ENCODE measurements at places on chromosomes 16 and 17. TPM values are rescaled to one million over a fixed set of nuclear protein-coding genes. Genes with fewer than 3 reads are reported as not detected.

The ITGAL gene
- 2.9 TPM for polyA plus RNA-seq

The CALB2 gene
- polyA plus RNA-seq: not detected

The INTS2 gene
- 12.5 TPM for polyA plus RNA-seq

The FBXW10 gene
- 1.2 TPM for polyA plus RNA-seq

The SSTR5 gene
- polyA plus RNA-seq: not detected

The CACNA1H gene
- polyA plus RNA-seq: 7.7 TPM

The EFCAB3 gene
- polyA plus RNA-seq: 0.69 TPM

The UTS2R gene
- not detected for polyA plus RNA-seq

The KCTD5 gene
- polyA plus RNA-seq: 24.0 TPM

The CBFA2T3 gene
- polyA plus RNA-seq: 5.7 TPM

GRCh38 chr17:13395862-13396261 lies 205.9 kb downstream of the HS3ST3A1 start:
- no peak for DNase-seq

- DNase-seq: no peak
These were observed 104.6 kb downstream of the PRKCA start for GRCh38 chr17:66406701-66407644.

DNA sequence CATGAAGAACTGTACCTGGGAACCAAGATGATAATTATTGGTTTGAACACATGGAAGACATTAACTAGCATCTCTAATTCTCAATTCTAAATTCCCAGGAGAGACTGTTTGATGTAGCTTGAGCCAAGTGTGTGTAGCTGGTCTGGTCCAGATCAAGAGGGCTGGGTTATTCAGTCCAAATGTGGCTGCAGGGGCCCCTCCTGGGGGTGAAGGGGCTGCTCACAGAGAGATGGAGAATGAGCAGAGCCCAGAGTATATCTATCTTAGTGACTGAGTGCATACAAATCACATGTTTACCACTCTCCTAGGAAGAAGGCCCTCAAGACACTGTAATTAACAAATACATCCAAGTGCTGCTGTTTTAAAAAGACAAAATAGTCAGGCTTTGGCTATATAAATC lies 50.4 kb downstream of the HS3ST2 start:
- DNase-seq: no peak

- no peak for DNase-seq
These were observed 163.2 kb downstream of the PPM1E start for GRCh38 chr17:58918884-58919283.

DNA sequence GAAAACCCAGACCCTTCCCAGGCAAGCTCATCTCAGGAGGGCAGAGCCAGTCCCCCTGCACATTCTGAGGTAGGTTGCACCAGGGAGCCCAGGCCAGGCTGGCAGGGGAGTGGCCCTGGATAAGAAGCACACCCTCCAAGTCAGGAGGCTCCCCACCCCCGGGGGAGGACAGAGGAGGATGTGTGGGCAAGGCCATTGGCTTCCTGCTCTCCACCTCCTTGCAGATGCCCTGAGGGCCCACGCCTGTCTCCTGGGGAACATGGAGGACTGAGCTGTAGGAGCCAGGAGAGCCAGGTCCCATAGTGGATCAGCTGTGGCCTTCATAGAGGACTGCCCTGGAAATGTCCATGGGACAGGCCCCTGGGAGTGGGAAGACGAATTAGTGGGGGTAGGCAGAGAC lies 126.7 kb downstream of the IRF8 start:
- DNase-seq: no peak

GRCh38 chr17:32323046-32323445 lies 18.9 kb downstream of the C17orf75 start:
- no peak for DNase-seq

GRCh38 chr17:40327244-40327729 lies 18.3 kb downstream of the RARA start:
- DNase-seq: no peak

GRCh38 chr16:86252596-86252995 lies 257.7 kb upstream of the FOXF1 start:
- no peak for DNase-seq

- peak; percentile 3 for DNase-seq
These were observed 361.3 kb upstream of the SOX9 start for GRCh38 chr17:71759422-71760060.

DNA sequence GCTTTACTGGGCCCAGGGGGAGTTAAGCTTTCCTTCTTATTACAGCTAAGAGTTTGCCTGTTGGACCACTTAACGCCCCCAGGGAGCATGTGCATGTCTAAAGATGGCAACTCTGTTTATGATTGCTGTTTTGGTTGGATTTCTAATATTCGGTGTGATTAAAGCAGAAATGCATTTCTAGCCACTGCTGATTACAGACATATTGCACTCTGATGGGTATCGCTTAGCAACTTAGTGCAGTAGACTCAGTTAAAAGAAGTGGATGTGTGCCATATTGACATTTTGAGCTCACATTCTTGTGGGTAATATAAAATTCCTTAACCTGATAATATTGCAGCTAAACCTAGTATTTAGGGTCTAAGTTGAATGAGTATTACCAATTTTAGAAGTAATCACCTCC lies 4.2 kb downstream of the NF1 start:
- no peak for DNase-seq

- no peak for DNase-seq
These were observed 5.3 kb downstream of the ARHGDIA start for GRCh38 chr17:81865733-81866439.

DNA sequence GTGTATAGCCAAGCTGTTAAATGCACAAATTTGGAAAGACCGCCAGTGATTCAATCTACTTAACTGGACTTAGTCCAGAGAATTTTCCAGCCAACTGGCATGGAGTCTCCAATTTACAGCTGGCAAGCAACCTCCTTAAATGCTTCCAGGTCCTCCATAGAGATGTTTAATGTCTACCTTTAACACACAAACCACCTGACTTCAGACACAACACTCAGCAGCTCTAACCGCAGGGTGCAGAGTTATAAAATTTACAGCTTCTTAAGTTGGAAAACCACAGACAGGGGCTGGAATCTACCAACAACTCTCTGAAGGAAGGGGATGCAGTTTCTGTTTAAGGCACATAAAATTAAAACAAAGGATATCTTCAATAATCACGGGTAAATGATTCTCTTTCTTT lies 106.9 kb downstream of the SYCE1L start:
- no peak for DNase-seq

GRCh38 chr17:34369571-34369970 lies 6.5 kb upstream of the CCL1 start:
- DNase-seq: no peak

DNA sequence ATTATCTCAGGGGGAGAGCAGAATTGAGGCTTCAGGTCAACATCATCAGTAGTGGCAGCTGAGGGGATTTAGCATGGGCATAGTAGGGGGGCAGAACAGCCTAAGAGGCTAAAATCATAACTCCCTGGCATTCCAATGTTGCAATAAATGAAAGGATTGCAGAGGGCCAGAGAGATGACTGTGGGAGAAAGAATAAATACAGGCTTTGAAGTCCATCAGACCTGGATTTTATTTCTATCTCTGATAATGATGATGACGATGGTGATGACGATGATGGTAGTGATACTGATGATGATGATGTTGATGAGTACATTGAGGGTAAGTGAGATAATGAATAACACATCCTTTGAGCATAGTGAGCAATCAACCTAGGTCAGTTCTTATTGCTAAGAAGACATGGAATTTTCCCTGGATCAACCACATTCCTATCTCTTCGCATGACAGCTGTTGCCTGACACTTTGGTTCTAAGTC lies 107.4 kb upstream of the CDH11 start:
- DNase-seq: no peak

DNA sequence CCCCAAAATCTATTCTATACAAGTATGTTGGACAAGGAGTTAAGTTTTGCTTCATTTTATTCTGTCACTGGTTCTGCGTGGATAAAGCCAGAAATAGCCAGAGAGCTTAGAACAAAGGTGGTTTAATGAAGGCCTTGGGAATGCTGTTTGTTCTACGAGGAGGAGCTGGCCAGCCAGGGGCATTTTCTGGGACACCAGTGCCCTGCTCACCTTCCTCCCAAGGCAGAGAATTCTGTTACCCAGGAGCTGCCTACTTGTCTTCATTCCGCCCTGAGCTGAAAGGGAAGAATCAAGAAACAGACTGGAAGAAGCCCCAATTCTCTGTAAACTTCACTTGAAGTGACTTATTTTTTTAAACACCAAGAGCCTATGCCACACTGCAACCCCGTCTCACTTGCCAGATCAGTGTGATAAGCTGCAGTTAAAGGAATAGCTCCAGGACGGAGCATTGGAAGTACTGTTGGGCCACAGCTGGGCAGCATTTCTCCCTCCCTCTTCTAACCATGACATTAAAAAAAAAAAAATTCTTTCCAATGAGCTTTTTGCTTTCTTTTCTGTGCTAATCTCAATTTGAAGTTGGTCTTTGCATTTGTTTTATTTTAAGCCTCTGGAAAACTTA lies 149.8 kb upstream of the DYNLRB2 start:
- peak; percentile 30 for DNase-seq

DNA sequence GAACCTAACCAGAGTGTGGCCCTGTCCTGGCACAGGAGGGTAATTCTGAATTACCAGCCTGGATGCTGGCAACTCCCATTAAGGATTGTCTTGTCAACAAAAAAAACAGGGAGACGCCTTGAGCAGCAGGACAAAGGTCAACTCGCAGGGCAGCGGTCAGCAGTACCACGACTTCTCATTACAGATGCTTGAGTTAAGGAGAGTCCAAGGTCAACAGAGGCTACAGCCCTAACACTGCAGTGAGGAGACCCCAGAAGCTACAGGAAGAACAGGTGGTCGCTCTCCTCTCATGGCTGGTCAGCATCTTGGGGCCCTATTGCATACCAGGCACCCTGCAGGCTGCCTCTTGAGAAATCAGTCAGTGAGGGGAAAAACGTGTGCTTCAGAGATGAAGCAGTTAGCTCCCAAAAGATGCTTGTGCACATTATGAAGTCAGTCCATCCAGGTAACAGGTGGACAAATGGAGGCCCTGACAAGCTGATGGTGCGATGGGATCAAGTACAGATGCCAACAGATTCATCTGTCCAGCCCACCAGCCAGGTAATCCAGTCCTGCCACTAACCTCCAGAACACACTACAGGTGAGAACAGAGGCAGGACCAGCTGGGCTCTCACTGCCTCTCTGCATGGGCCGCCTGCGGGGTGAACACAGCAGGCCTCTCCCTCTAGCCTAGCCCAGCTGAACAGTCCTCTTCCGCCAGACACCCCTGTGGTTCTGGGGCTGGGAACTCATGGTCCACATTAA lies 4.2 kb downstream of the CSNK1D start:
- peak; percentile 66 for DNase-seq

- DNase-seq: no peak
These were observed 17.1 kb downstream of the C16orf74 start for GRCh38 chr16:85733839-85734170.

DNA sequence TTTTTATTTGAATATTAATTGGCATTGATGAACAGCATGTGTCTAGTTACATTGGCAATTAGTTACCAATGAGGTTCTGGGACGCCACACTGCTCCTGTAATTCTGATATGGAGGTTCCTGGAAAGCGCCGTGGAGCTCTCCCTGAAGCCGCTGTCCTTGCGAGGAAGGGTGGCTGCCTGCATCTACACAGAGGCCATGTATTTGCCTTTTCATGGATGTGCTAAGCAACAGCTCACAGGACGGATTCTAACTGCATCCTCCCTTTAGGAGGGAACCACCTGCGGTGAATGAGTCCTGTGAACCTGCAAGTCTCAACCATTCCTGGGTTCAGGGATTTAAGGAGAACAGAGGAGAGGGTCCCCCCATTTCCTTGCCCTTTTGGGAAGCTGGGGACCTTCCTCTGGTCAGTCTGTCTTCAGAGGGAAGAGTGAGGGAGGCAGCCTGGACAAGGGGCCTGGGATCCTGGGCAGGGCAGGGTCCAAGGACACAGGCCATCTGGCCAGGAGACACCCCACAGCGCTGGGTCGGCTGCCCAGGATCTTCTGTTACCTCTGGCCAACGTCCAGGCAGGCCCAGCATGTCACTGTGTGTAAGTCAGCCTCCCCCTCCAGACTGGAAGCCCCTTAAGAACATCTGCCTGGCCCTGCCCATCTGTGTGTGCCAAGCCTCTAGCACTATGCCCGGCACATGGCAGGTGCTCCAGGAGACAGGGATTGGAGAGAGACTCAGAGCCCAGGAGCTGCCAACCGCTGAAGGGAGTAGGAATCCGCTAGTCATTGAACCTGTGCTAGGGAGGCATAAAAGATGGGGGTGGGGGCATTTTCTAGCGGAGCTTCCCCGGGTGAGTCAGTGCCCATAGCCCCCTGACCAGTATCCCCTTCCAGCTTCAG lies 314.1 kb upstream of the TNRC6C start:
- no peak for DNase-seq

DNA sequence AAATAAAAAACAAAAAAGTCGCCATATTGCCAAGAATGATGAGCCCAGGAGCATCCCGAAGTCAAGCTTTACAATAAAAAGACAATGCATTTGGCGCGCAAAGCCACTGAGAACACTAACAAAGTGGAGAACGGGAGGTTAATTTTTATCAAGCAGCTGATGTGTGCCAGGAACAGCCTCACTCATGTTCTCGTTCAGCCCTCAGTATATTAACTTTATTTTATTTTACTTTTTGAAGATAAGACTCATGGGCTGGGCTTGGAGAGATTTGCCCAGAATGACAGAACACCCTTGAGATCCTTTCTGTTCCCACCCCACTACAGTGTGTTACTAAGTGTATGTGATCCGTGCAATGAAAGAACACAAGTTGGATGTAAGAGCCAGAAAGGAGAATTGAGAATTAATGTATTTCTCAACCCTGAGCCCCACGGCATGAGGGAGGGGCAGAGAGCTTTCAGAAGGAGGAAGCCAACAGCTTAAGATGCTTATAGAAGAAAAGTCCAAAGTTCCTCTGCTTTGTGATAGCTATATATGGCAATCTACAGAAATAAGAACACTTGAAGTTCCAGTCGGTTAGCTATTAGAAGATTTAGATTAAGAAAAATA lies 48.4 kb downstream of the COTL1 start:
- DNase-seq: no peak

DNA sequence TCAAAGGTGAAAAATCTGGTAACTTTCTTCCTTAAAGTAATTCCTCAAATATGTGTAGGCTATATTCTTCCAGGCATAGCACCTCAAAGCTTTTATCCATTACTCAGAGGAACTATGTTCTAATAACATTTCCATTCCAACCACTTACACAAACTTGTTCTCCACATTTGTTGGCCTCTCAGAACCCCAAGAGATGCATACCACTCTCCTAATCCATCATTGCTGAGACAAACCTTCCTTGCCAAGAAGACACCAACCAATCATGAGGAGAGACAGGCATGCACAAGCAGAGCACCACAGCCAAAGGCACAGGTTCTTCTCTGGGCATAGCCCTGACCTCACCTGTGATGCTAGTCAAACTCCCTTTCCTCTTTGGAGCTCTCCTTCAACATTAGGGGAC lies 20.9 kb downstream of the CDH11 start:
- DNase-seq: no peak

DNA sequence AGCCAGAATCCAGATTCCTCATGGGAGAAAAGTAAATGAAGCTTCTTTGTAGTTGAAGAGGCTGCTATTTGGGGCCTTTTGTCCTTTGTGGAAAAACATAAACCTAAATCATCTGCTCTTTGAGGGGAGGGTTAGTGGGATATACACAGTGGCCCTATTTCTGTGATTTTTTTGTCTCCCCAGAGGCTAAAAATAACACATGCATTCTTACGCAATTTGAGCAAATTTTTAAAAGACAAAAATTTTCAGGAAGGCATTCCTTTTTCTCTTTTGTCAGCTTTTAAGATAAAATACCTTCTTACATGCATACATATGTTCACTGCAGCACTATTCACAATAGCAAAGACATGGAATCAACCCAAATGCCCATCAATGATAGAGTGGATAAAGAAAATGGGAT lies 165.5 kb downstream of the AXIN2 start:
- no peak for DNase-seq

All from left lung (tissue), 14 donors.